Globus pallidus (tissue), 1 donor: ENCODE measurements at places on chromosomes 5 and 9.

DNA sequence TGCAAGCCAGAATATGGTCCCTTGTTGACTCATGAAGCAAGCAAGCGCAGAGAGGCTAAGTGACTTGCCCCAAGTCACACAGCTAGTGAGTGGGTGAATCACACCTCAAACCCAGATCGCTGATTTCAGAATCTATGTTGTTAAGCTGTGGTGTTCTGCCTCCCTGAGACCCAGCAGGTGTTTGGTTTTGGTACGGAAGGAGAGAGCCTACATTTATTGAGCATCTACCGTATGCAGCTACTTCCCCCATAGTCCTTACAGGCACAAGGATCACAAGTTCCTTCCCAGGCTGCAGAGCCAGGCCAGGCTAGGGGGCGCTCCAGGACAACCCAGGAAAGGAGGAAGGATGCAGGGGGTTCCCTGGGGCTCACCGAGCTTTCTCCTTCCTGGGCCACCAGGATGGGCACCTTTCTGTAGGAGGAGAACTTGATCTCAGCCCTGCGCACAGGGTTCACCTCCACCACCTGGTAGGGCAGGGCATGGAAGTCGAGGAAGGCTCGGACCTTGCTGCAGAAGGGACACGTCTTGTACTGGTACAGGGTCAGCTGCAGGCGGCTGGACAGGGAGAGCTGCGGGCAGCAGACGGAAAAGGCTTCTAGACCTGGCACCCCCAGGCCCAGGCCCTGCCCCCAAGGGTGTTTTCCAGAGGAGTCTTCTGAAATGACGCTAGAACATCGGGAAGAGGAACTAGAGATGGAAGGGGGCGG lies 2.5 kb downstream of the PTGES2 start:
- DNase-seq, result peak; percentile 38

GRCh38 chr9:88011005-88011766 lies 36.9 kb upstream of the CDK20 start:
- DNase-seq, result peak; percentile 7

DNA sequence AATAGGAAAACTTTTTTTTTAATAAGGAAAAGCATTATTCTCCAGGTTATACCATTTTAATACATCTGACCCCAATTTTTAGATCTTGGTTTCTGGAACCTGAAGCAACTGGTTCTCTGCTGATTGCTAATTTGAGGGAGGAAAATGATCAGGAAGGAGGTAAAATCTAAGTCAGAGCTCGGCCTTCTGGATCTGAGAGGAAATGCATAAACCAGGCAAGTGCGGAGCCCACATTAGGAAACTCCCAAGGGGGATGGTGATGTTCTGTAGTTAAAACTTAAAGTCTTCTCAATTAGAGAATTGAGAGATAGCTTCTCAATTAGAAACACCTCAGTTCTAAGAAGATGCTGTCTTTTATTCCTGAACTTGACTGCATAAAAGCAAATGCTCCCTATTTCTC lies 113.5 kb downstream of the TSSK1B start:
- DNase-seq, result no peak

DNA sequence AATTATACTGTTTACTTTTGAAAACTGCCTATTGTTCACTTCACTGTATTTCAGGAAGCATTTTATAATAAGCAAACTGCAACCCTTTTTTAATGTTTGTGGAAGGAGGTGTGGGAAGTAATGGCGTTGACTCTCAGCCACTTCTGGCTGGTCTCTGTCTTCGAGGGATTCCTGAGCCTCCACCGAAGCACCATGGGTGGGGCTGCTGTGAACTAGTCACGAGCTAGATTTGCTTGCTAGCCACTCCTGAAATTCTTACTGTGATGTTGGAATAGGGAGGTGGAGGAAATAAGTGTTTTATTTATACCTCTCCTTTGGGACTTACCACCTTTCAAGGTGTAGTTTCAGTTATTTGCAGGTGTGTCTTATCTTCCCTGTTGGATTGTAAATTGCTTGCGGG lies 26.8 kb downstream of the PIP5K1B start:
- DNase-seq, result no peak

DNA sequence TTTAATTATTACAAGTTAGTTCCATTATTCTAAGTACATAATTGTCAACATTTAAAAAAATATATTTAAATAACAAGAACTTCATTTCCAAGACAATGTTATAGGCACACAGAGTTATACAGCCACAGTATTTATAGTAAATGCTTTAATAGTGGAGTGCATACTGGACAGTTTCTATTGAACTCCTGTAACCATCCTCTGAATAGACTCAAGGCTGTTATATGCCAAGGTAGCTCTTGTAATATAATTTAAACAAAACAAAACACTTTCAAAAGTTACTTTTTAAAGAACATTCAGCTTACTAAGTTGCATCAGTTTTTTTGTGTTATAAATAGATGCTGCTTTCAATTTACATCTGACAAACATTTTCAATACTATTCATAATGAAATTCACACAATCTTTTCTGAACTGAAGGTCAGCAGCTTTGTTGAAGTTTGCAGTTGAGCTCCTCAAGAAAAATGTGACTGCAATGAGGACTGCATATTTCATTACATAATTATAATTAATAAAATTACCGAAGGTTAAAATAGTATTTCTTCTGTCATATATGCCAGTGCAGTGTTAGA lies 549.9 kb upstream of the CYLC2 start:
- DNase-seq, result no peak

- no peak for DNase-seq
Observed at GRCh38 chr5:54421976-54422375, 33.5 kb upstream of the HSPB3 start.

- DNase-seq, result no peak
Observed at GRCh38 chr5:74903165-74903787, 37.1 kb upstream of the FAM169A start.

DNA sequence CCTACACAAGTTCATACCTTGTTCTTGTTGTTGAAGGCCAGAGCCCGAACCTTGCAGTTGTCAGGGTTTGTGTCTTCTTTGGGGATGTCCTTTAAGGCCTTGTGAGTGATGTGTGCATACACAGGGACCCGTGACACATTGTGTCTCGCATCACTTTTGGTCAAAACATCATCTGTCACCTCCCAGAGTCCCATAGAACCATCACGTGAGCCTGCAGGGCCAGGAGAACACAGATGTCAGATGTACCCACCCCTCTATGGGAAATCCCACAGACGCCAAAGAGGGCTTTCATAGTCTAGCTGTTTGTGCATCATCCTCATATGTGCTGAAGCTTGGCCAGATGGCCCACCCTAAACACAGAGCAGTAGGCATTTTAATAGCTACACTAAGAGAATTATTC lies 28.2 kb downstream of the DCAF12 start:
- no peak for DNase-seq

DNA sequence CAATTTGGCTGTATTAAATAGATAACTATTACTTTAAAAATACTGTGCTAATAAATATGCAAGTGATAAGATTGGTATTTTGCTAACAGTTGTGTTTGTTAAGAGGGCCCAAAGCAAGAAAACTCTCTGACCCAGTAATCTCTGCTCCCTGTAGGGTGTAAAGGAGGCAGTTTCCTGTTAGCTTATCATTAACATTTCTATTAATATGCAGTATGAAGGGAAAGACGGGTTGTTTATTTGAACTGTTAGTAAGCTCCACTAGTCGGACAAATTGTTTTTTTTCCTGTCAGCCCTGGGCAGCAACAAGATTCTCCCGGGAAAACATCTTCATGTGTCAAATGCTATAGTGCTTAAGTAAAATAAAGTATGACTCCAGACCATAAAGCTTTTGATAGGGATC lies 35.6 kb downstream of the ERP44 start:
- no peak for DNase-seq
